Uterus (tissue), 4 donors: ENCODE measurements at places on chromosomes 4 and X.
A peak's percentile ranks its signal among the peaks of the same experiment; 100 is the strongest.

DNA sequence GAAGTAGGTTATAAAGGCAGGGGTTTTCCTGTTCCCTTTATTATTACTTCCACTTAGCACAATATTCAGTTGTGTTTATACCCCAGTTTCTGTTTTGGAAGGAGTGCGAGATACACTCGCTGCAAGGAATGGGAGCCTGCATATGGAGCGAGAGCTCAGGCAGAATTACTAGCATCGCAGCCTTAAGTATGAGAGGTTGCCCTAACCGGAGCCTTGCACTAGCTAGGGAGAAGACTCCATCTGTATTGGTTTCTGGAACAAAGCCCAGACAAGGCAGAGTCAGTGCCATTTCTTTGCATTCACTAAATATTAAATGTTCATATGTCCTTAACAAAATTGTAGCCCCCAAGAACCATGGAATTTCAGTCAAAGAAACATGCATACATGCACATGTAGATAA is 6.2 kb upstream of the DCTD start:
- H3K4me3 ChIP-seq: no peak overlapping the region
- no peaks in the 10 kb centered on the region for H3K4me1 ChIP-seq
- no peak overlapping the region for H3K27ac ChIP-seq
- no peaks in the 10 kb centered on the region for H3K27me3 ChIP-seq
- no peaks in the 10 kb centered on the region for H3K36me3 ChIP-seq

- no peak for DNase-seq
- H3K36me3 ChIP-seq: no peaks in the 10 kb centered on the region
- H3K4me3 ChIP-seq: no peak overlapping the region
These were observed 596.3 kb upstream of the TENM3 start for GRCh38 chr4:181646864-181647263.

- no peak overlapping the region for H3K4me3 ChIP-seq
- H3K36me3 ChIP-seq: no peaks in the 10 kb centered on the region
- no peaks in the 10 kb centered on the region for H3K4me1 ChIP-seq
- no peak for DNase-seq
- no peaks in the 10 kb centered on the region for H3K27me3 ChIP-seq
These were observed 119.0 kb upstream of the BMP3 start for GRCh38 chr4:80911458-80911857.

DNA sequence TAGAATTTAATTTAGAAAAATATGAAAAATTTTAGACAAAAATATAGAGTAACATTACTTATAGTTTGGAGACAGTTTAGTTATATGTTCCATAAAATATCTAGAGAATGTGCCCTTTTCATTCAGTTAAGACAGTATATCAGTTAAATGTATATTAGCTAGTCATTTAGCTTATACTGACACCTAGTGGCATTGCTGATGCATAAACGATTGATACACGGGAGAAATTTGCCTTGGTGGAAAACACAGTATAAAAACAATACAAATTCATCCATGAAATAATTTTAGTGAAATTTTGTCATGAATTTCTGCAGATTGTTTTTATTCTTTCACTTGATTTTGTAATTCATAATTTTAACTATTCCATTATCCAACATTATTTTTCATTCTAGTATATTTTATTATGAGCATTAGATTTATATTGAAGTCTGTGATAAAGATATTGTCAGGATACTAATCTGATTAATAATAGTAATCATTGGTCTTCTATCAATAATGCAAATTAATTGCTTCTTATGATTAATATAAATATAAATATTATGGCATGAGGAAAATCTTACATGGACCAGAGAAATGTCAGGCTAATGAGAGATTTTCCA is 219.0 kb downstream of the TLL1 start:
- no peaks in the 10 kb centered on the region for H3K4me1 ChIP-seq
- H3K27me3 ChIP-seq: no peaks in the 10 kb centered on the region
- DNase-seq: no peak

DNA sequence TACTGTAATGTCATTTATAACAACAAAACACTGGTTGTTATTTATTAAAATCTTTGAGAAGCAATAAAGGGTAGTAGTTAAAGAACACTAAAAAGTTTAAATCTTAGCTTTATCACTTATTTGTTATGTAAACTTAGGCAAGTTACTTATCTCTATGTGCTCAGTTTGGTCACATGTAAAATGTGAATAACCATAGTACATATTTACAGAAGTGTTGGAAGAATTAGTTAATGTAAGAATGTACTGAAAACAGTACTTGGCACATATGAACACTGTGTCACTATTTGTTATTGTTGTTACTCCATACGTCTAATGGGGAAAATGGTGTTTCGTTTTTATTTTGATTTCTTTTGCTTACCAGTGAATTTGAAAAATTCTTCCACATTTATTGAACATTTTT is 9.1 kb downstream of the NEK1 start:
- no peaks in the 10 kb centered on the region for H3K36me3 ChIP-seq
- DNase-seq: no peak

- H3K27ac ChIP-seq: peak overlapping the region; percentile 23
- no peak overlapping the region for H3K4me3 ChIP-seq
- H3K4me1 ChIP-seq: no peaks in the 10 kb centered on the region
- no peaks in the 10 kb centered on the region for H3K27me3 ChIP-seq
- no peaks in the 10 kb centered on the region for H3K36me3 ChIP-seq
These were observed 70.2 kb downstream of the TBL1X start for GRCh38 chrX:9535101-9535500.

- H3K27ac ChIP-seq: no peak overlapping the region
- H3K27me3 ChIP-seq: peaks cover 4% of the 10 kb centered on the region
- H3K36me3 ChIP-seq: no peaks in the 10 kb centered on the region
- H3K4me3 ChIP-seq: no peak overlapping the region
These were observed 88.4 kb downstream of the FRMPD3 start for GRCh38 chrX:107537815-107538214.
